ENCODE measurements at places on chromosomes 5 and 9.

DNA sequence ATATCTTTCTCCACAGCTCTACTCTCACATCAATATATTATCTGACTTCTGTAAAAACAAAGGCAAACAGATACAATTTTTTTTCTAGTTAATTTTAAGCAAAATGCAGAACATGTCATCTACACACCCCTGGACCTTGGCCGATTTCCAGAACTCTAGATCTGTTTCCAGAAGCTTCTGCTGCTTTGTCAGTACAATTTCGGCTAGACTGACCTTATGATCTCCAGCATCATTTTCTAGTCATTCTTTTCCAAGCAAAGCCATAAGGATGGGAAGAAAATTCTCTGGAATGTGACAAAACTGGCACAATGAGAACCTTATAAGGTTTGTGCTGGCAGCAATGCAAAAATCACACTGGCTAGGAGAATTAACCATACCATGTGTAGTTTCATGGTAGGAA lies 132.8 kb upstream of the MPDZ start:
- no peak for DNase-seq

DNA sequence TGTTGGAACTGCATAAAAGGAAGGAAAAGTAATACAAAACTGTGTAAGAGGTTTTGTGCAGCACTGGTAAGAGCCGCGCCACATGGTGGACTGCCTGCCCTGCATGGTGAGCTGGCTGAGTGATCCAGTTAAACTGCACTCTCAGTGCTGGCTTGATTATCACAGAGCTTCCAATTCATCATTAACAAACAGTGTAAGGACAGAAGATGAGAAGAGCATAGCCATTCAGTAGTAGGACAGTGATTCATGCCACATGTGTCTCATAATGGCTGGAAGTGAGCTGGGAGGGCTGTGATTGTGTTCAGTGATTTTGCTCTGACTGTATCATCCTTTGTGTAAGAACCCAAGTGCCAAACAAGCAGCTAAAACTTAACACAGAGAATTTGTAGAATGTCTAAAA lies 14.1 kb downstream of the ASPN start:
- DNase-seq, result no peak

DNA sequence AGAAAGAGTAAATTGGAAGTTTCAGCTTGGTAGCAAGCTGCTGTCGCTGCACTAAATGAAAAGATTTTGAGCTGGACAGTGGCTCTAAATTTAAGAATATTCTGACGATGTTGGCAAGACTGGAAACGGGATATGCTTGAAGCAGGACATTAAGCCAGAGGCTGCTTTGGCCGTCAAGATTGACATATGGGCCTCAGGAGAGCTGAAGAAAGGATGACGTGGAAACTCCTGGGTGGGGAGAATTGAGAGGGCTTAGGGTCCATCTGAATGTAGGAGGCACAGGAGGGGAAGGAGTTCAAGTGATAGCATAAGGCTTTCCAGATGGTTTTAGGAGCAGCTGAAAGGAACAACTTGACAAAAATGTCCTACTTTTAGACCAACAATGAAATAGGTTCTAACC lies 108.9 kb downstream of the PAPPA start:
- no peak for DNase-seq

- DNase-seq, result no peak
These were observed 991.5 kb upstream of the TYRP1 start for GRCh38 chr9:11701706-11702105.

- DNase-seq, result no peak
These were observed 3.6 kb upstream of the DPH7 start for GRCh38 chr9:137582286-137582860.

DNA sequence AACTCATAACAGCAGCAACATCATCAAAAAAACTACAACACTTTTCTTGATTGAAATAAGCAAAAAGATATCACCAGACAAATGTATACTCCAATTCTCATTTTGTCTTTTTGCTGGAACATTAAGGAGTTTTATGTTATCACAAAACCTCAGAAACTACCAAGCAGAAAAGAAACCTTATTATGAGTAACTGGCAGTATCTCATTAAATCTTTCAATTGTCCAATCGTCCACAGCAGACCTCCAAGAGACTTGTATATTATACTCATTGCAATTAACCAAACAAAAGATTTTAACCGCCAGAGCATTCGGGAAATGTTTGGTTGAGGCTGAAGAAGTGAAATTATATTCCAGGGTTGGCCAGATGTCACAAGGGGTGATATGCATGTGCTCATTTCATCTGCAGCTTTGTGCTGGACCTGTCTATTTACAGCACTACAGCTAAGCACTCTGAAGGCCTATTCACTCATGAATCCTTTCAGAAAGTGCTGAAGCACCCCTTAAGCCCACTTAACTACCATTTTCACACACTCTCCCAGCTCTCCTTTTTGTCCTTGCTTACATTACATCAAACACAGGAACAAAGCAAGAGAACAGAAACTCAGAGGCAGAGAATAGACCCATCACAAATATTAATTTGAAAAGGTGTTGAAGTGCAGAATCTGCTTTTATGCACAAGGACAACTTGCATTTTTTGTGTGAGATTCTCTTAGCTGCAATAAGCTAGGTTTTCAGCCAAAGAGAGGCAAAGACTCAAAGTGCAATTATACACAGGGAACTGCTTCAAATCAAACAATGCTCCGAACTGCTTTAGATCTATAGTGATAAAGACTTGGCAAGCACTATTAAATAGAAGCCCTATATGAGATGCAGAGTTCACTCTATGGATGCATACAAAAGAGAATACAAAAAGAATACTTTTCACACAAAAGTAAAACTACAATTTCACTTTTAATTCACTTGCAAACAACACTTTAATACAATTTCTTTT lies 150.4 kb upstream of the POU5F2 start:
- DNase-seq, result no peak

DNA sequence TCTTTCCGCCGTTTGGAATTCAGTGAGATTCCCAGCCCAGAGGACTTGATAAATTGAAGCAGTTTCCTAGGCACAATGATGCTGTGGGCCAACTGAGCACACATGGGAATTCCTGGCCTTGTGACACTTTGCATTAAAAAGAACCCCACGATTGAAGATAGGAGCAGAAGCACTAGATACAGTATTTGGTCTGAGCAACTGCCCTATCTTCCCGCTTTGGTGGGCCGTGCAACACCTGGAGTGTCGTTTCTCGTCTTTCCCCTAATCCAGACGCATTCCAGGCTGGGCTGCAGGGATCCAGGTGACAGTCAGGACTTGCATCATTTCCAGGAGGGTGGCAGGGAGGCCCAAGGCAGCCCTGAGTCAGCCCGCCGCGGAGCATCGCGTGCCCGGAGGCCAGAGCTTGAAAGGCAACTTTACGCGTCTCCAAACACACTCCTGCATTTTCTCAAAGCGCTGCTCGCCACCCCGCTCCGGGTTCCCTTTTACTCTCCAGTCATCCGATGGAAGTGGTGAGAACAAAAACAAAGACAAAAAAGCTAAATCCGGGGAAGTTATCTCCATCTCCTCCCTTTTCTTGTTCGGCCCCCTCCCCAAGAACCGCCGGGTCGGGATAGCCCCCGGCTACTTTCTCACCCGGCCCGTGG lies 753 bp upstream of the STC2 start:
- DNase-seq, result no peak

- DNase-seq, result no peak
These were observed 64.7 kb upstream of the SPOCK1 start for GRCh38 chr5:137563646-137564397.

DNA sequence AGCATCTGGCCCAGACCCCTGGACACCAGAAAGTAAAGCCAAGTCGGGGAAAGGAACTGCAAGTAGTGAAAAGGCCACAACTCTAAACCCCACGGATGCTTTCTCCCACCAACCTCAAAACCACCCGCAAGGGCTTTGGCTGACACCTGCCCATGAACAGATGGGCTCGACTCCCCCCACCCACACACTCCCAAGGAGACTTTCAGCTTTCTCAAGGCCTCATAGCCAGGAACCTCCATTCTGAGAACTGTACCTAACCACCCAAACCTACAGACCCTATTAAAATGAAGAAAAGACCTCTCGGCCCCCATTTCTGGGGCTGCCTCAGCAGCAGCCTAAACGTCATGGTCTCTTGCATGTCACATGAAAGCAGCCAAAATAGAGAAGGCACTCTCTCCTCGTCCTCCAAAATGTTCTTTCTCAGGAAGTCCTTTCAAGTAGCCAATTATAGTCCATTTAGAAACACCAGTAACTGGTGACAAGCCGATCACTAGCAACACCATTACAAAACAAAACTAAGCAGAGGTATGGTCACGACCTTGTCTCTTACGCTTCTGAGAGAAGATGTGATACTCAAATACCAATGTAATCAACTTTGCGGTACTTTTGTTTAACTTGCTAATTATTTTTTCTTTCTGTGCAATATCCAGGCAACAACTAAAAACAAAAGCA lies 2.9 kb downstream of the B4GALT1 start:
- no peak for DNase-seq

DNA sequence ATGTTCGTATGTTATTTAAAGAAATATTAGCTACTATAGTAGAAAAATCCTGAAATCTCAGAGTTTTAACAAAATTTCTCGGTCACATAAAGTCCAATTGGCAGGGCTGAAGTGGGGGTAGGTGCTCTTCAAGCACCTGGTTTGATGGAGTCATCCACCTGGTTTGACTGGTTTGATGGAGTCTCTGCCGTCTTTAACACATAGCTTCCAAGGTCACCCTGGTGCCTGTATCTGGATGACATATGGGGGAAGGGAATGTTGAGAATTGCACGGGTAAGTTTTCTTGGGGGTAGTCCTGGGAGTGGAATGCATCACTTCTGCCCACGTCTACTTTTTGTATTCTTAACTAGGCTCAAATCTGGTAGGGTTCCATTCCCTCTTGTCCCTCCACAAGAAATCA lies 351.2 kb downstream of the SH3GL2 start:
- no peak for DNase-seq

DNA sequence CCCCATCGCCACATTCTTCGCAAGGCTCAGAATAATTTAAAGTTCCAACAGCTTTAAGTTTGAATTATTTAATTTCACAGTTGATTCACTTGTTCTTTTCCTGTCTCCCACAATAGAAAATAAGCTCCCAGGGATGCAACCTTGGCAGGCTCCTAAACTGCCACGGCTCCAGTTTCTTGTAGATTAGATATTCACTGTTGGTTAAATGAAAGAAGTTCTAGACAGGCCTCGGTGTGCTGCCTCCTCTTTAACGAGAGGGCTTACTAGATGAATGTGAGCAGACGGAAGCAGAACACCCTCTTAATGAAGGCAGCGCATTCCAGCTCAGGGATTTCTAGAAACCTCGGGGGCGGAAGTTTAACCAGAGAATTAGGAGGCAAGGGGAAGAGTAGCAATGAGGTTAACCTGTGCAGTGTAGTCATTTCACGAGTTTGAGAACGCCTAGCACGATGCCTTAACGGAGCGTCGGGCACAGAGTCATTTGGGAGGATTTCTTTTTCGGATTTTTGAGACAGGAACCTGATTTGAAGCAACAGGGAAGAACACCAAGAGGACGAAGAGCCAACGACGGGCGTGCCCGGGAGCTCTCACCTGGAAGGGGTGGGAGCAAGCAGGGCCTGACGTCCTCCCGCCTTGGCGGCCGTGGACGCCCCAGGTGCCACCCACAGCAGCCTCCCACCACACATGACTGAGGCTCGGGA lies 637 bp upstream of the SMC5 start:
- no peak for DNase-seq

GRCh38 chr9:108956022-108956630 lies 21.9 kb downstream of the ABITRAM start:
- no peak for DNase-seq

- DNase-seq, result no peak
These were observed 22.6 kb downstream of the DOCK8 start for GRCh38 chr9:237141-237857.

- DNase-seq, result no peak
These were observed 939.7 kb downstream of the NR2F1-AS1 start for GRCh38 chr5:92641031-92641962.

DNA sequence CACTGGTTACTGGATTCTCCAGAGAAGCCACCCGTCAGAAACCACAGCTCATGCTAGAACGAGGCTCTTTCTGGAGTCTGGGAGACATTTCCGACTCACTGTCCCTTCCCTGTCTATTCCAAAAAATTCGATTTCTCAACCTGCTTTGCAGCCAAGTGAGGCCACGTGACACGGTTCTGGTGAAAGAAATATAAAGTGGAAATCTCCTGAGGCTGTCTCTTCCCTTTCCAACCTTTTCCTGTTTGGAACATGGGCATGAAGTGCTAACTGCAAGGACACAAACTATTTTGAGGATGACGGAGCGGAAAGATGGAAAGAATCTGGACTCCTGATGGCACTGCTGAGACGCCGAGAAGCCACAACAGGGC lies 6.1 kb upstream of the PTGS1 start:
- no peak for DNase-seq

DNA sequence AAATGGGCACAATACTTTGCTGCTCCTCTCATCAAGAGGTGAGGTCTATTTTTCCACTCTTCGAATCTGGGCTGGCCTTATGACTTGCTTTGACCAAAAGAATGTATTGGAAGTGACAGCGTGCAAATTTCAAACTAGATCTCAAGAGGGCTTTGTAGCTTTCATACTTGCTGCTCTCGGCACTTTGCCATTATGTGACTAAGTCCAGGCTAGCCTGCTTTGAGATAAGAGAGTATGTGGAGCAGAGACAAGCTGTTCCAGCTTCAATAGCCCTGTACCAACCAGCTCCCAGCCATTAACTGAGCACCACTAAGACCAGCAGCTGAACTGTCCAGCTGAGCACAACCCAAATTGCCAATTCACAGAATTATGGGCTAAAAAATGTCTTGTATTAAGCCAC lies 124.6 kb downstream of the ACER2 start:
- DNase-seq, result no peak

DNA sequence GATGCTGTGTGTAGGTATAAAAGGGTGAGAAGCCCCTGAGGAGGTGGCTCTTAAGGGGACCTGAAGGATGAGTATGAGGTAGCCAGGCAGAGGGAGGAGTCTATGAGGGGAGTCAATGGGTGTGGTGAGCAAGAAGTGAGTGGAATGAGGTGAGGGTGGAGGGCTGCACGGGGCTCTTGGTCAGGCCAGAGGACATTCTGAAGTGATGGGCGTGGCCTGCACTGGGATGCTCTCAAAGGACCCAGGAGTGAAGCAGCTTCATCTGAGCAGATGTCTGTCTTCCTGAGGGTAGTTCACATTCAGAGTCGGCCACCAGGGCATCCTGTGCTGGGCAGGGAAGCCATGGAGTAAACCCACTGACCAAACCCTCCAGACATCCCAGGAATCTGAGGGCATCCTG lies 45.1 kb upstream of the SAP30L start:
- no peak for DNase-seq

DNA sequence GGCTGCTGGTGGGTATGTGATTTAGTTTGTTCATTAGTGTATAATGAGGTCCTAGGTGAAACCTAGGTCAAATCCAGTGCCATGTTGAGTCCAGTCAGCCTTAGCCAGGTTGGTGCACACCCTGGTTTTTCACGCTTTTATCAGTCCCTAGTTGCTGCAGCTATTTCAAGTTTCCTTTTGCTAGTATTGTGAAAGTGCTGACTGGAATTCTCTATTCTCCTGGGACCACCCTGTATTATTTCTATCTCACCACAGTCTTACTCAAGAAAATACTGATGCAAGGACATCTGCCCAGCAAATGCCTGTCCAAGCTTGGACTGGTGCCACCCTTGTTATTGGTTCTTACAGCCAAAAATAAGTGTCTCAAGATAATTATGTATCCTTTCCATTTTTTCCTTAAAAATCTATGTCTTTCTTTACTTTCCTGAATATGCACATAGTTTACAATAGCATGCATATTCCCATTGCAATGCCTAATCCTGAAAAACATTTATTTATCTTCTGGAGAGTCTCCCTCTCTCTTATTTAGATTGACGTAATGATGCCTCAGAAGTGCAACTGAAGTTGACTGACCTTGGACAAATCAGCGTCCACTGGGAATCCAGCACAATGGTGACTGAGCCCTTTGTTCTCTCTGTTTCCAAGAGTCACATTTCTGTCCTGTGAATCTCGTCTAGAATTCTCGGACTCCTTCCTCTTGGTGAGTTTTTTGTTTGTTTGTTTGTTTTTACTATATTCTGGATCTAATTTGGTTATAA lies 1075.0 kb downstream of the CDH9 start:
- peak; percentile 76 for DNase-seq

Measured in sciatic nerve (tissue), 2 donors.